Ascending aorta (tissue), 2 donors: ENCODE measurements at places on chromosomes 1 and 21.

GRCh38 chr1:36161641-36162531 lies 5.9 kb downstream of the MAP7D1 start:
- peak overlapping the region; percentile 100 for H3K27ac ChIP-seq
- H3K4me3 ChIP-seq: peak overlapping the region; percentile 63
- H3K36me3 ChIP-seq: no peaks in the 10 kb centered on the region
- DNase-seq: peak; percentile 41
- no peaks in the 10 kb centered on the region for H3K27me3 ChIP-seq

- H3K27me3 ChIP-seq: no peaks in the 10 kb centered on the region
- H3K27ac ChIP-seq: no peak overlapping the region
- no peaks in the 10 kb centered on the region for H3K4me1 ChIP-seq
- H3K36me3 ChIP-seq: no peaks in the 10 kb centered on the region
These were observed 277.5 kb downstream of the PDE4B start for GRCh38 chr1:66069976-66070876.

GRCh38 chr1:86423873-86424272 lies at the start of gene CLCA2:
Gene CLCA2, plus strand, starts transcription at chr1:86424171. Its CDS starts 77 bp downstream, at chr1:86424248.
- no peak within 1 kb of the TSS for H3K4me3 ChIP-seq
- no peaks in the 10 kb centered on the region for H3K36me3 ChIP-seq
- H3K4me1 ChIP-seq: no peaks in the 10 kb centered on the region
- DNase-seq: no peak

GRCh38 chr1:214923278-214923915 lies 159.1 kb upstream of the KCNK2 start:
- no peak for DNase-seq
- no peaks in the 10 kb centered on the region for H3K27me3 ChIP-seq
- no peak overlapping the region for H3K4me3 ChIP-seq
- no peak overlapping the region for H3K27ac ChIP-seq
- H3K4me1 ChIP-seq: no peaks in the 10 kb centered on the region

- no peaks in the 10 kb centered on the region for H3K27me3 ChIP-seq
- peaks cover 19% of the 10 kb centered on the region for H3K4me1 ChIP-seq
- peak overlapping the region; percentile 93 for H3K4me3 ChIP-seq
- peak overlapping the region; percentile 87 for H3K27ac ChIP-seq
These were observed 717 bp downstream of the B4GALT3 start for GRCh38 chr1:161176468-161177111.
